ENCODE measurements at places on chromosomes 7 and 10.
A peak's percentile ranks its signal among the peaks of the same experiment; 100 is the strongest.

- no peak for DNase-seq
Observed at GRCh38 chr10:45444976-45445898, 71.2 kb downstream of the ALOX5 start.

DNA sequence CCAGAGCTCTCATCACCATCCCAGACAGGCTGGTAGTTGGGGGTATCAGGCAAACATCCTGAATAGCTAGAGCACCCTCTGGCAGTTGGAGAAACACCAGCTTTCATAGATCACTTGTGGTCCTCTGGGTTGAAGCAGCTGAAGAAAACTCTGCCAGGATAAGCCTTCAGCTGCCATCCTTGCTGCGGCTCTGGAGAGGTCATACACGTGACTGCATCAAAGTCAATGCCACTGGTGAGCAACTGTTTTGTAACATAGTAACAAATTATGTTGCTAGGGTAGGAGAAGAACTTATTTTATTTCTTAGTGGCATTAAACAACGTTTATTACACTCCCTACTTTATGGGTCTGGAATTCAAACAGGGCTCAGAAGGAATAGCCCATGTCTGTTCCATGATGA lies 19.2 kb upstream of the PANK1 start:
- DNase-seq: no peak

- DNase-seq: no peak
Observed at GRCh38 chr7:131540491-131541162, 15.8 kb downstream of the PODXL start.

DNA sequence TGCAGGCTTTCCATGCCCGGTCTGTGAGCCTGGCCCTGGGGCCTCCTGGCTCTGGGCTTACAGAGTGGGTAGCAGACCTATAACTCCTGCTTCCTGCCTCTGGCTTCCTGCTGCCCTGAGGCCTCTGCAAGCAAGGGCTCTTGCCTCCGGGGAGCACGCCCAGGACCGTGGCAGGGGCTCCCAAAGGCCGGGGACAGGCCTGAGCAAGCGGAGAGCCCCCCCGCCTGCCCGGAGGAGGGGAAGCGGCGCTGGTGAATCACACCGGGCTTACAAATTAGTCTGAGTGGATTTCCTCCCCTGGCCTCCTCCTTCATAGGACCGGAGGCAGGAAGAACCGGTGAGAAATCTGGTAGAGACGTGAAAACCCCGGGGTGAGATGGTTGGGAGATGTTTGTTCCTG lies 1.5 kb upstream of the MYL10 start:
- peak; percentile 65 for DNase-seq

GRCh38 chr10:5647507-5648240 lies 18.7 kb downstream of the ASB13 start:
- DNase-seq: no peak

GRCh38 chr10:15333909-15334649 lies 37.0 kb downstream of the FAM171A1 start:
- no peak for DNase-seq

GRCh38 chr10:101903827-101904550 lies 60.4 kb upstream of the KCNIP2 start:
- DNase-seq: no peak

GRCh38 chr10:5560817-5561703 lies 36.3 kb downstream of the CALML3 start:
- DNase-seq: no peak

DNA sequence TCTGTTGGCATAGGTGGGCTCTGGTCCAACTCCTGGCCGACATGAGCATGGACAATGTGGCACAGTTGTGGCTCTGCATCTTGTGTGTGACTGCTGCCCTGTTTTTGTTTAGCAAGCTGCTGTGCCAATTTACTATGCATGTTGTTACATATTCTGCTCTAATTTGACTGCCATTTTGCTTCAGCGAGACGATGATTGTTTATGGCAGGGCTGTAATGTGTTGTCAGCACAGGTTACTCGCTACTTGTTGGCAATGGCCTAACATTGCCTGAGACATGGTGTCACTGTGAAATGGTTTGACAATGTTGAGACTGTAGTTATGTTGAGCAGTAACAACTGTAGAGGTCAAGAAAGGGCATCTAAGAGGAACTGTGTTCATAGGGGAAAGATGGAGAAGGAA lies 659.6 kb downstream of the AUTS2 start:
- DNase-seq: no peak

DNA sequence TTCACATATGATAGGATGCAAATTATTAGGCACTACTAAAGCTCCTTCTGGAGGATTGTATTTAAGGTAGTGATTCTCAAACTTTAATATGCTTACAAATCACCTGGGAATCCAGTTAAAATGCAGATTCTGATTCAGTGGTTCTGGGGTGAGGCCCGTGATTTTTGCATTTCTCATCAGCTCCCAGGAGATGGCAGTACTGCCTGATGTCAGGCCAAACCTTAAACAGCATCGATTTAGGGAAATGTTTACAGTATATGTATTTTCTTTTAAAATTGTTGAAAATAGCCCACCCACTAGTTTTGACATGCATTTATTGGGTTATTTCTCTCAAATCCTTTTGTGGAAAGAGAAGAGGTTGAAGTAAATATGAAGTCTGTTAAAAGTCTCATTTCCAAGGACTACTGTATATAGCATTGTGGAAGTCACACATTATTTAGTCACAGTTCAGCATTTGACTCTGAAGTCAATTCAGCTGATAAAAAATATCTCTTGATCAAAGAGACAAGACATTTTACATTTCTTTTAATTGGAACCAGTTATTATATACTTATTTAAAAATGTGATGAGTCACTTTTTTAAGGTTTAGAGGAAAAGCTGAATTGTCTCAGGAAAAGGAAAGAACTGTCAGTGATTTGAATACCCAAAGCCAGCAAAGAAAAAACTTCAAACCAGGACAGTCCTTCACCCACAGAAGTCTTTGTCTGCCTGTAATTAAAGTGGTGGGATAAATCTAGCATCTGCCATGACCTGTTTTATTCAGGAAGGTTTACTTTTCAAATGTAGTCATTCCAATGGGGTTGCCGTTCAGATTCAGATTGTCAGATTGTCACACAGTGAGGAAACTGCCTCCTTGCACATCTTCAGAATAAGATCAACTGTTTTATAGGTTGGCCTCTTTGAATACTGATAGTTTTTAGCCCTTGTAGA lies 21.1 kb upstream of the HBP1 start:
- peak; percentile 76 for DNase-seq

- peak; percentile 95 for DNase-seq
Observed at GRCh38 chr10:329361-330099, 194.3 kb downstream of the ZMYND11 start.

GRCh38 chr7:2123360-2123759 lies 109.4 kb downstream of the MAD1L1 start:
- DNase-seq: no peak

DNA sequence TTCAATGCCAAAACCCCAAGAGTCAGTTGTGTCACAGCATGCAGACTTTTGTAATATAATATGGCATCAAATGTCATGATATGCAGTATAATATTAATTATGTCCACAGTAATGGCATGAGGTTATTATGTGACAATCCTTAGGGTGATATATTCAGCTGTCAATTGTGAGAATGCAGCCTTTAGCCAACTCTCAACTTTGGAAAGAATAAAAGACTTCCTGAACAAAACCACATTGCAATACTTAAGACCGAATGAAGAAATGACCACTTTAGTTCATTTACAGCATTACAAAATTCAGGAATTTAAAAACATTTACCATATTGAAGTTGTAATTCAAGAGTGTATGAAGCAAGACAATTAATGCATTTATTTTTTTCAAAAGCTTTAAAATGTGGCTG lies 45.4 kb downstream of the CPVL start:
- no peak for DNase-seq

DNA sequence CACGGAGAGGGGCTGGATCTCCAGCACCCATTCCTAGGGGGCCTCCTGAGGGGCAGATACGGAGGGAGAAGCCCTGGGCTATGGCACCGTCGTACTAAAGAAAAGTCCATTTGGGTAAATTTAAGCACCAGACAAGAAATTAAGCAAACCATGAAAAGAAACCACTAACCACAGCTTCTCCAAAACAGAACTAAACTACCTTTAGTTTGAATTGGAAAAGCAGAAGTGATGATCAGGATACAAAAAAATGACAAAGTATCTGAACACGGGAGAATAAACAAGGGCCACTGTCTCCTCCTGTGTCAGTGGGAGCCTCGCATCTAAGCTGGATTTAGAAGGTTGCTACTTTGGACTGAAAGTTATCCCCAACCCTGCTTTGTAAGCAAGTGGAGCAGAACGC lies 69.1 kb downstream of the DIP2C start:
- DNase-seq: no peak

DNA sequence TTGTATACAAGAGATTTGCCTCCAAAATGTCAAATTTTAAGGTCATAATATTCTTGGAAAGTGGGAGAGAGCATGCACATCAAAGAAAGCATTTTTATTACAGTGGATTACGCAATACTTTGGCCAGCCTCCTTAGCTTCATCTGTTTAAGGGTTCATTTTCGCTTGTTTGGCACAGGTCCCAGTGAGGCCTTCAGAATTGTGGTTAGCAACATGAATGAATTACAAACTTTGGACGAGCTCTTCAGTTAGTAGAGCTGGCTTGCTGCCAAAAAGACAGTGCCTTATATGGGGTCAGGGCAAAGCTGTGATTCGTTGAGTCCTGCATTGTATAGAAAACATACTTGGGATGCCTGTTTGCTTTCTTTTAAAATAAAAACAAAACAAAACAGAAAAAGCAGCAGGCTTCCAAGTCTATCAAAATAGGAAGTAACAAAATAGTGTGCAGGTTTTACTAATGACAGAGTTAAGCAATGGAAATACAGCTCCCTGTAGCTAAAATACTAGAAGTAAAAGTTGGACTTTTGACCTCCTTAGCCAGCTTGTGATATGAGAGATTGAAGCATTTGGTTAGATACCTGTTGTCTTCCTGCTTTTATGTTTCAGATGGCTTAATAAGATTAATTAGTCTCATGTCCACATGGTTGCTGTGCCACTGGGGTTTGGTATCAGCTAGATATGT lies 190.8 kb downstream of the MLLT10 start:
- peak; percentile 99 for DNase-seq

DNA sequence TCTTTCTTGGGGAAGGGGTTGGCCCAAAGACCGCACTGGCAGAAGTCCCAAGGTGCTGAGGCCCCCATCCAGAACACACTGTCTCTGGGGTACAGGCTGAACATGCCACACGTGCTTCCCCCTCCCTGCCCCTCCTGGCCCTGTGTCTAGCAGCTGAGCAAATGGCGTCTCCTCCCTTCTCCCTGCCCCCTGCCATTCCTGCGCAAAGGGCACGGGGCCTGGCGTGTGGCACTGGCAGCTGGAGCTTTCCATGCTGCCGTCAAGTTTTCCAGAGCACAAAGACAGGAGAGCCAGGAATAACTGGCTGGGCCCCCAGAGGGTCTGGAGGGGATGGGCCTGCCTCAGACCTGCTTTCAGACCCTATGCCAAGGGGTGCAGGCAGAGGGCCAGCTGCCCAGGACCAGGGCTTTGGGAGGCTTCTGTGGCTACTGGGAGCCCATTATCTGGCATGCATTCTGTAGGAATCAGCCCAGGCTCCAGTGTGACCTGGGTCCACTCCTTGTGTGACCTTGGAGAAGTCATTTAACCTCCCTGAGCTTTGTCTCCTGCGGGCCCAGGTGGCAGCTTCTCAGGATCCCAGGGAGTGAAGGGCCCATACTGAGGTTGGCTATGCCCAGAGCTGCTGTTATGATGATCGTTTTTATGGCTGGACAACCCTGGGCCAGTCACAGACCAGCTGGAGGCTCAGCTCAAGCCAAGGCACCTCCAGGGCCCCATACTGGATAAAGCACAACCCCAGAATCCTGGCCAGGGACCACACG lies 710 bp upstream of the LDB3 start:
- DNase-seq: no peak

DNA sequence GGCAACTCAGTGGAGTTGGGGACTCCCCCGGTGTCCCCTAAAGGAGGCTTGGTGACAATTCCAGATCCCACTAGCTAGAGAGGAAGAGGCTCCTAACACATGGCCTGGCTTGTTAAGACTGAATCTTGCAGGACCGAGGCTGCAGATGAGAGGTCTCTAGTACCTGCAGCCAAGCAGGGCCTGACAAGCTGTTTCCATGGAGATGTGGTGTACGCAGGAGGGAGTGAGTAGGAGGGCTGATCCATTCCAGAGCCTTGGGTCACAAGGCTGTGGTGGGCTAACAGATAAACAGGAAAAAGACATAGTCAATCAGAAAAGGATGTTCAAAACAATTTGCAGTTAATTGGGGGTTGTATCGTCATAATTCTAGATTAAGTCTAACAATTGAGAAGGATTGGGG lies 77.3 kb upstream of the MKLN1 start:
- DNase-seq: no peak

DNA sequence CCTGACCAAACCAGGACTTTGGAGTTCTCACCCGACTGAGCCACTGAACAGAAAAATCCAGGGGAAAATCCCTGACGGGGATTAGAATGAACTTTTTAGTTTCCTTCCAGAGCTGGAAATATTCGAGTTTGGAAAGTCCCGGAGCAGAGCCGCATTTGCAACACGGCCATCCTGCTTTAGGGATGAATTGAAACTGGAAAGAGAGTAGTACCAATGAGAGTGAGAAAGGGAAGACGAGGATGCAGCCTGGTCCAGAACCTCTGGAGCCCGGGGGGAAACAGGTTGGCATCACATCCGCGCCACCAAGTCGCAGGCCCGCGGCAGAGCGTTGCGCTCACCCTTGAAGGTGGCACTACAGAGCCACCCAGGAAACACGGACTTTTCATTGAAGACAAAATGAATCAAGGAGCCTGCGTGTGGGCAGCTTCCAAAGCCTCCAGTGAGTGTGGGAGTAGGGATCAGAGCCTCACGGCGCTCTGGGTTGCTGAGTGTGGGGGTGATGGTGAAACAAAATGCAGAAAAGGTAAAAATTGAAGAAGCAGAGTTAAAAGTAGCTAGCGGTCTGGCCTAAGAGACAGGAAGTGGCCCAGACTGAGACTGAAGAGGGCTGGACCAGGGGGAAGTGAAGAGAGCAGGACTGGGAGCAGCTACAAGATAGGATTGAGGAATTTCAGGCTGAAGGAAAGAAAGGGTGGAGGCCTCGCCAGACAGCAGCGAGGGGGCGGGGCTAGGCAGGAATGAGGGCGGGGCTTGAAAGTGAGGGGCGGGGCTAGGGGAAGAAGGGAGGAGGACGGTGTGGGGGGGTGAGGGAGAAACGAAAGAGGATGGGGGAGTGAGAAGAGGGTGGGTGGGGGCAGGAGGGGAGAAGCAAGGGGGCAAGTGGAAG lies 1.8 kb downstream of the SMURF1 start:
- peak; percentile 88 for DNase-seq

GRCh38 chr7:155009570-155010157 lies 6.7 kb upstream of the PAXIP1 start:
- no peak for DNase-seq

GRCh38 chr10:7501157-7501556 lies 90.3 kb upstream of the SFMBT2 start:
- no peak for DNase-seq

- no peak for DNase-seq
Observed at GRCh38 chr7:157704365-157704764, 367.6 kb downstream of the DNAJB6 start.

All from adipocyte (in vitro differentiated cells).